ENCODE measurements at places on chromosomes 11 and 22. TPM values are rescaled to one million over a fixed set of nuclear protein-coding genes. Genes with fewer than 3 reads are reported as not detected.

The CATSPER1 gene
- 2.8 TPM for total RNA-seq

The PTPRJ gene
- total RNA-seq, result 23.3 TPM

The MUC5AC gene
- total RNA-seq, result not detected

The PTGDR2 gene
- not detected for total RNA-seq

The GNG3 gene
- total RNA-seq, result not detected

The PTPN5 gene
- not detected for total RNA-seq

The KCNJ5 gene
- not detected for total RNA-seq
